H9 (cell line): ENCODE measurements at places on chromosomes 7 and 10. TPM values are rescaled to one million over a fixed set of nuclear protein-coding genes. Genes with fewer than 3 reads are reported as not detected.

- no peaks in the 10 kb centered on the region for H3K4me1 ChIP-seq
- no peaks in the 10 kb centered on the region for H3K36me3 ChIP-seq
- DNase-seq, result no peak
- no peak overlapping the region for H3K4me3 ChIP-seq
Observed at GRCh38 chr7:78099715-78100394, 301.3 kb downstream of the PHTF2 start.

Gene PNLIP
- total RNA-seq, result not detected in 2 replicates

DNA sequence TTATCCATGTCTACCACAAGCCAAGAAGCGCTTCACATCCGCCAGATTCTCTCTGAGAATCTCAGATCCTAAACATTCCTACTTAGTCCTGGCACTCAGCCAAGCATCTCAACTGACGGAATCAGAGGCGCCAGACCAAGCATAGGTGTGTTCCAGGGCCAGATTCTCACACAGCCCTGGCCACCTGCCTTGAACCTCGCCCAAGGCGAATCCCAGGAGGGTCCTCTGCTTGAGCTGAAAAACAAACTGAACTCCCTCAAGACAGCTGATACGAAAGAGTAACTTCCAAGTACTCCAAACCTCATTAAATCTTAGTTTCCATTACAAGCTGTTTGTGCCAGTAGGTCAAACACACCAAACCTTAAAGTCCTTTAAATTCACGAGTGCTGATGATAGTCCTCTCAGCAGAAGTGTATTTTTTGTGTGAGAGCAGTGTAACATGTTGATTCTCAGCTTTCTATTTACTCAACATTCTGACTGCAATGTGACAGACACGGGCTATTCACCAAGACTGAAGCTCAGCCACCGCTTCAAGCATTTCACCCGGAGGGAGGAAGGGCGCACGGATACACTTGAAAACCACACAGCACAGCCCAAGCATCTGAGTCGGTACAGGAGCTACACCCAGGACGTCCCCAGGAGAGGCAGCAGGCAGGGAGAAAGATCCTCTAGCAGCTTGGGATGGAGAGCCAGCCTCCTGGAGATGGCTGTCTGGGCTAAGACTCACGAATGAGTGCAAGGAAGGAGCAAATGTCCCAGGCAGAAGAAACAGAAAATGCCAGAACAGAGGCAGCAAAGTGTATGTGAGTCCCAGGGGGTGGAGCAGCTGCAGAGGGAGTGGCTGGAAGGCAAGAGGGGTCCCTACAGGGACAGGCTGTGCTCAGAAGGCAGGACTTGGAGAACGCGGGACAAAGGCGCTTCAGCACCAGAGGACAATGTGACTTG lies 6.0 kb downstream of the PARD3 start:
- no peak overlapping the region for H3K27ac ChIP-seq
- H3K27me3 ChIP-seq, result no peaks in the 10 kb centered on the region
- H3K4me3 ChIP-seq, result peak overlapping the region; percentile 50; the same call in 2 of the 3 replicates

DNA sequence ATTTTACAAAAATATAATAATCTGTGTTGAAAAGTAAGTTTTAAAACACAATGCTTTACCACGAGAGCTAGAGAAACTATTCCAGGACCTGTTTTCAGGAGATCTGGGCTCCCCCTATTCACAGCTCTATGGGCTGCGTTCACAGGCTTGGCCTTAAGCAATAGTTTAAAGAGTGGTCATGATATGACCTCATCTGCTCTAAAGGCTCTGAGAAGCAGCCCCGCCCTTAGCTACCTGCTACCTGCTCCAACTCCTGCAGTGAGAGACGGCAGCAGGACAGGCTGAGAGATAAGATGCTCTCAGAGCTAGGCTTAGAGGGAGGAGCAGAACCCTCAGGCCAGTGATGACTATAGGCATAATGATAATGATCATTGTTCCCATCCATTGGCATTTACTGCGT lies 12.6 kb downstream of the ALOX5 start:
- H3K27ac ChIP-seq, result no peak overlapping the region
- no peak for DNase-seq
- no peaks in the 10 kb centered on the region for H3K27me3 ChIP-seq
- H3K36me3 ChIP-seq, result peaks cover 10% of the 10 kb centered on the region
